COLO829 (cell line): ENCODE measurements at places on chromosomes 12 and 14.

- no peak for DNase-seq
These were observed 10.7 kb downstream of the KANSL2 start for GRCh38 chr12:48671231-48671856.

GRCh38 chr12:99302874-99303273 is 344.7 kb upstream of the GARIN6 start:
- no peak for DNase-seq

DNA sequence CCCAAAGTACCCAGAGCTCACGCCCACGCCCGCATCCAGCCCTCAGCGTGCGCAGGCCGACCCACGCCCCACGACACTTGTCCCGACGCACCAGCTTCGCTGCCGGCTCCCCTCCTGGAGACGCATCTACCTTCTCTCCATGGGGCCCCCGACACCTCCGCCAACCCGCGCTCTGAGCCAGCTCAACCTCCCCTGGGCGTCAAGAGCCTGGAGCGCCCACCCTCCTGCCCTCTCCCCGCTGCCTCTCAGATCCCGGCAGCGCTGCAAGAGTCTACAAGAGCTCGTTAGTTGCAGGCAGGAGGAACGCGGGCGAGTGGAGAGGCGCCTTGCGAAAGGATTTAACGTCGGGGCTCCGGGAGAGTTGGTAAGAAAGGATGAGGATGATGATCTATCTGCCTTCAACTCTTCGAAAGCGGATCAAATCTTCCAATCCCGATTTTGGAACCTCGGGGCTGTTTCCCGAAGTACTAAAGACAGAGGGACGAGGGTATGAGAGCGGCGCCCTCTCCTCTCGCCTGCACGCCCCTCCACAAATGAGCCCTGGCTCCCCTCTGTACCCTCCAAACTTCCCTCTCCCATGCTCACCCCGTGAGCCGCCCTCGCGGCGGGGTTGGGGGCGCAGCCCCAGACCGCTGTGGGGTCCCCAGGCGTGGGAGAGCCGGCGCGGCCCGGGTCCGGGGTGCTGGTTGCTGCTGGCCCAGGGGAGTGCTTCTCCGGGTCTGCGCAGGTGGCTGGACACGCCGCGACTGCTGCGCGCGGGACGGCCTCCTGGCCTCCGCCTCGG is 979 bp downstream of the LTBP2 start:
- DNase-seq = no peak

DNA sequence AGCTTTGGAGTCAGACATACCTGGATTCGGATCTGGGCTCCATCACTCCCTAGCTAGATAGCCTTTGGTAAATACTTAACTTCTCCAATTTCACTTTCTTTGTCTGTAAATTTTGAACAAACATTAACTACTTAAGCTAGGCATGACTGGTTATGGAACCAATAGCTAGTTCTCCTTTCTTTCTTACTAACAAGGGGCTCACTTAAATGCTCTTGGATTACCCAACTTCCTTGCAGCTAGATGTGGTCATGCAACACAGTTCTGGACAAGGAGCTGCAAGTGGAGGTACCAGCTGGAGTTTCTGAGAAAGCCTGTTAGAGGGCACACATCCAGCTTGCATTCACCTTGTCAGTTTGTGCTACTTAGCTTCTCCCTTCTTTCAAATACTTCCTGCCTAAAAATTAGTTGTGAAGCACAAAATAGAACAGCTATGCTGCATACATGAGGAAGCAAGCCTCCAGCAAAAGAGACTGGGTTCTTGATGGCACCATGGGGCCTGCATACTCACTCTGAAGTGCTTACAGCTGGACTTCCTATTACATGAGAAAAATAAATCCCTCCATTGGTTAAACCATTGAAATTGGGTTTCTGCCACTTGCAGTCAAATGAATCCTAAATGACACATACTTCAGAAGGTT is 210.1 kb upstream of the EEA1 start:
- no peak for DNase-seq

- no peak for DNase-seq
These were observed 118.9 kb downstream of the SLC25A47 start for GRCh38 chr14:100442036-100442435.
